Central memory CD8-positive, alpha-beta T cell (primary cell): ENCODE measurements at places on chromosomes 3 and 15.

DNA sequence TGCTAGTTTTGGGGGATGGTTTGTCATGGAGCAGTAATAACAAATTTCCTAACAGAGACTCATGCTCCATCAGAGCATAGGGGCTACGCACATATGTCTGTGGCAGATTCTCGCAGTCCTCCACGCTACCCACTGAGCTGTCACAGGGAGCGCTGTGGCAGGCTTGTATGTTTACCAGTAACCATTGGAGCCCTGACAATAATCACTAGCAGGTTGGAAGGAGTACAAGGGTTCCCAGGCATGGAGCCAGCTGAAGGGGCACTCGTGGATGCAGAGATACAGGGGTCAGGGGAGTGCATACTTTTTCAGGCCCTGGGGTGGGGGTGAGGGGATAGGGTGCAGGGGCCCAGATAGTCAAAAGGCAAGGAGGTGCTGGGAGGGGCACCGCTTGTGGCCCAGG lies 7.9 kb upstream of the GP9 start:
- no peak for DNase-seq

DNA sequence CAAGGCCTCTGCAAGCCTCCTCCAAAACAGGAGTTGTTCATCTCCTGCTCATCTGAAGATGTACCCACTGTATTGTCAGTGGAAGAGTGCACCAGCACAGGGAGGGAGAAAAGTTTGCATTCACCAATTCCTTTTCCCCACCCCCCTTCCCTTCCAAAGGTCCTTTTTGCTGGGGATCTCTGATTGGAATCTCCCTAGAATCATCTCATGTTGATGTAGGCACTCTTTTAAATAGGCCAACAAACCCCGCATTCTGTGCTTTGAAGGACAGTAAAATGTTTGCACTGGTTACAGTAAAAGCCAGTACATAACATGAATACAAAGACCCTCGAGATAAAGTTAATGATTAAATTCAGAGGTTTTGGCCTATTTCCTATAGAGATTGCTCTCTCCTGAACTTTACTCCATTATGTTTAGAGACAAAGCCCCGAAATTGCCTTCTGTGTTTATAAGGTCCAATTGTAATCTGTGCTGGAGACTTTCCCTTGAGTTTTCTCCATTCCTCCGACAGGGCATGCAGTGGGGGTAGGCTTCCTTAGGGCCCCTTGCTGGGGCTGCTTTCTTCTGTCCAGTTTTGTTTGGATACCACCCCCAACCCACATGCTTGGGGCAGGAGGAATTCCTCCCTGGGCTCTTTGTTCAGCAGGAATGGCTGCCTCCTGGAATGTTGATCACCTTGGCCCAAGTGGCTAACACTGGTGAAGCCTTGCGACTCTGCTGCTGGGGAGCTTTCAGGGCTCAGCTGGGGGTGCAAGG lies 22.5 kb downstream of the TRIM71 start:
- no peak for DNase-seq

GRCh38 chr15:68325726-68326125 lies 48.2 kb downstream of the FEM1B start:
- no peak for DNase-seq

- no peak for DNase-seq
These were observed 2.0 kb downstream of the CA12 start for GRCh38 chr15:63379492-63380150.

GRCh38 chr3:60323651-60324050 lies 927.6 kb downstream of the FHIT start:
- DNase-seq, result no peak
